ENCODE measurements at places on chromosomes 13 and 19. TPM values are rescaled to one million over a fixed set of nuclear protein-coding genes. Genes with fewer than 3 reads are reported as not detected.

PEAK3 gene
- 0.51 TPM for total RNA-seq

CAB39L gene
- 5.3 TPM for total RNA-seq

CCDC97 gene
- 7.7 TPM for total RNA-seq

EPN1 gene
- total RNA-seq: 25.0 TPM

C1QTNF9B gene
- total RNA-seq: not detected
